Type B pancreatic cell (in vitro differentiated cells): ENCODE measurements at places on chromosomes 3 and 15.

DNA sequence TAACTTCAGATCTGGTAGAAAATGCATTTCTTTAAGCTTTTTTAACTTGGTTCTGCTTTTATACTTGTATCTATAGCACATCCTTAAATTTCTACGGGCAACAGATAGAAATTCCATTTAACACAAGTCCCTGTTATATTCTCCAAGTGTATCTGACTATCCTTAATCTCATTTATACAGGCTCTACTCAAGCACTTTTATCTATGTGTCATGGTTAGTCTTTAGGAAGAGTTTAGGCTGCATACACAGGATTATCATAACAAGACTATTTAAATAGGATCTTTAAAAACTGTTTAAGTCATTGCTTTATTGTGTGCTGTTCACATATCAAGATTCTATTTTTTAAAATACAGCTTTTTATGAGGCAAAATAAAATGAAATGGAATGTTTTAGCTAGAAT is 52.7 kb downstream of the SETD5 start:
- no peak for DNase-seq

DNA sequence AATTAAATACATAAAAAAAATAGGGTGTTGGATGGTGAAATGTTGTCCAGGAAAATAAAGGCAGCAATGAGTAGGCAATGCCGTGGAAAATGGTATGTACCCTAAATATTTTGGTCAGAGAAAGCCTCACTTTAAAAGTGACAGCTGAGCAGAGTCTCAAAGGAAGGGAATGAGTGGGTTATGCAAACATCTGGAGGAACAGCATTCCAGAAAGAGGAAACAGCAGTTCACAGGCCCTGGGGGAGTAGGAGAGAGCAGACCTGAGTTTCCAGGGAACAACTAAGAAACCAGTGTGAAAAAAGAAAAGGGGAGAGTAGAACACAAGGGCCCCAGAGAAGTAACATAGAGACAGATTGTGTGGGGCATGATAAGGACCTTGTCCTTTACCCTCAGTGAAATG is 230.0 kb upstream of the CNTN3 start:
- DNase-seq: no peak

DNA sequence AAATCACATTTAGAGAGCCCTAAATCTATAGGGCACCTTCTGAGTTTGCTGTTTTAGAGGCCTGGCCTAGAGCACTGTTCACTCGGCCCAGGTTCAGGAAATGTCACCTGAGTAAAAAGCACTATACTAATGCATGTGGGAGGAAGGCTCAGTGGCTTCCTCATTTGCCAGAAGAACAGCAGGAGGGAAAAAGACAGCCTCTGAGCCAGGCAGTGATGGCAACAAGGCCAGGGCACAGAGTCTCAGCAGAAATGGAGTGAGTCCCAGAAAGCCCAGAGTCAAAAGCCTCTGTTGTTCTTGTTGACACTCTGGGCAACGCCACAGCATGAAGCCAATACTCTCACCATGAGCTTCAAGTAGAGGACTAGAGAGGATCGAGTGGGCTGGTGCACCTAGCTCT is 25.9 kb downstream of the LTF start:
- no peak for DNase-seq

DNA sequence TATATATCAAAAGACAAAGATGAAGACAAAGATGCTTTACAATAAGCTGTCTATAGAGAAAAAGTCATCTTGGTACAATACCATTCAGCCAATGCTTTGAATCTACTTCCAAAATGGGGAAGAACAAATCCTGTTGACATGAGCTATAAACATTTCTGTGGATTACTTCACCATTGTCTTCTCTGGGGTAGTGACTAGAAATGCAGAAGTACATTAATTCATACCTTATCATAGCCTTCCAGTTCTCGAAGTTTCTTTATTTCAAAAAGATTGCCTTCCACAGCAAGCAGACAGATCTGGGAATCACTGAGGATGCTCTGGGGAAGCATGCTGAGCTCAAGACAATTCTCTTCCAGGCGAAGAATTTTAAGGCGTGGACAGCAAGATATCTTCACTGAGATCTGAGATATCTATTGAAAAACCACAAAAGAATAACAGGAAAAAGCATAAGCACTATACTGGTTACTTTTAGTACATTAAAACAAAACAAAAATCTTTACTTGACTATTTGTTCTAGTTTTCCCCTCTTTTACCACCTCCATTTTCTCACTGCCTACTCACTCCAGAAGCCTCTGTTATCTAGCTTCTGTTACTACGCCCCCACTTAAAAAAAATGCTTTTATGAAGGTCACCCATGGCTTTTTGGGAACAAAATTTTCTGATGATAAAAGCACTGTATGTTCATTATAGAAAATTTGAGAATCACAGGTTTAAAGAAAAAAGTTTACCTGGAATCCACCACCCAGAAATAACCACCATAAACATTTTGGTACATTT is 3.6 kb downstream of the LRRC57 start:
- no peak for DNase-seq

DNA sequence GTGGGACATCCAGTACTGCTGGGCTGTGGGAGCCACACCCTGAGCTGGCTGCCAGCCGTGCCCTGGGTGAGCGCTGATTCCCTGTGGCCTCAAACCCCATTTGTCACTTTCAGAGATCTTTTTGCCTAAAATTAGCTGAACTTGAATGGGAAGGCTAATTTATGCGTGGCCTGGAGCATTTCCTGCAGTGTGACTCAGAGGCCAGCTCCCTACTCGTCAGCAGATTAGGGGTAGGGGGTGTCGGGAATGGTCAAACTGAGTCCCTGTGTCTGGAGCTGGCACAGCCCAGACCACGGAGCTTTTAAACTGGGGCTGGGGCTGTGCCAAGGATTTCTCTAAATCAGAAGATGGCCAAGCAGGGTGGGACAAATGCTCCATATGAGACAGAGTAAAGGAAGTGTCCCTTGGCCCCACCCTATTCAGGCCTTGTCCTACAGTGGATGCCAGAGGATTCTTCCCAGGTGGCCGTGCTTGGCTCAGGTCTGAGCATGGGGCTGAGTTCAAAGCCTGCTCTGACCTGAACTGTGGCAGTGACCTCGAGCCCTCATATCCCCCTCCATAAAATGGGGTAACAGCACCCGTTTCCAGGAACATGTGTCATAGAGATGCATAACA is 59.7 kb downstream of the ATP2B2 start:
- no peak for DNase-seq

- no peak for DNase-seq
Measured at GRCh38 chr3:111846039-111846438, 13.0 kb upstream of the PHLDB2 start.

GRCh38 chr3:136151219-136151618 is 44.9 kb downstream of the MSL2 start:
- DNase-seq: no peak

GRCh38 chr3:72229952-72230351 is 445.0 kb upstream of the PROK2 start:
- no peak for DNase-seq
